Fibroblast of skin of right quadriceps (primary cell): ENCODE measurements at places on chromosomes 1 and 21.

DNA sequence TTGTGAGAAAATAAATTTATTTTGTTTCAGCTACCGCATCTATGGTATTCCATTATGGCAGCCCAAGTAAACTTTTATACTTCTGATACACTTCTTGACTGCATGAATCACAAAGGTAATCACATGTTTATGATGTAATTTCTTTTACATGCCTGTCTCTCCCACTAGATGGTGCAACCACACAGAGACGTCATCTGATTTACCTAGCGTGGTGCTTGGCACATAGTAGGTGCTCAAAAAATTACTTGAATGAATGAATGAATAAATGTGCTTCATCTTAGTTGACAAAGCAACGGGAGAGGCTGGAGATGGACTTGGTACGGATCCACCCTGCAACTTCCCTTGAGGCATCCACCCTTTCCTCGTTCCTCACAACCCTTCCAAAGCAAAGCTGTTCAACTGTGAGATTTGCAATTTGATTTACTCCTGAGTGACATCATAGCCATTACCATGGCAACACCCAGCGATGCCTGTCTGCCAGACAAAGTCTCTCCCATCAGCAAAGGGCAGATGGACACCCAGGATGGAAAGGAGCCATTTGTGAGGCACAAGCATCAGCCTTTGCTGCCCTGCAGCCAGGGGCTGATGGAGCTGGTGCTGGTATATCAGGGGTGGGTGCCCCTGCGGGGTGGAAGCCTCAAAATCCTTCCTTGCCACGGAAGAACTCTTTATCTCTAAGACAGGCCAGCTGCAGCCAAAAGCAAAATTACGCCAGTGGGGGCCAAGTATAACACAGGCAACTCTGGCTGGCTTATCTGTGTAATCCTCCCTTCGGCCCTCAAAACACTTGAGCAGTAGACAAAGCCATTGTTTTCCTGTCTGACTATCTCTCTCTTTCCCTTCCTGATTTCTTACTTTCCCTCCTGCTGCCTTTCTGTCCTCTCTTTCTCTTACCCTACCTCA, 18.9 kb upstream of the VWA5B1 start:
- no peak for DNase-seq

GRCh38 chr1:55055084-55055882, 15.9 kb downstream of the PCSK9 start:
- DNase-seq, result no peak

DNA sequence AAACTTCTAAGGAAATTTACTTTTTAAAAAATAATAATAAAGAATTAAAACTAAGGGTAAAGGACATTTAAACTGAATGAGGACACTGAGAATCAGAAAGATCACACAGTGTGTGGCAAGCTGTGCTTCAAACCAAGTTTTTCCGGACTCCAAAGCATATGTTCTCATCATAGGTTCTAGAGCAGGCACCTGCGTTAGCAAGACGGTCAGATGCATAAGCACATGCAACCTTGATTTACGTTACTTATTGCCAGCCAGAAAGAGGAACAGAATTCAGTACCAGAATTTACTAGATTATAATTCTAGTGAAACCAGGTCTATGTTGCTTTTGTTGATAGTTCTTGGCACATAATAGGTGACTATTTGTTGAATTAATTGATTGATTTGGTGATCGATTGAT, 6.2 kb upstream of the LBR start:
- DNase-seq, result no peak

- DNase-seq, result no peak
These were observed 101.3 kb upstream of the C8B start for GRCh38 chr1:57066980-57067610.

DNA sequence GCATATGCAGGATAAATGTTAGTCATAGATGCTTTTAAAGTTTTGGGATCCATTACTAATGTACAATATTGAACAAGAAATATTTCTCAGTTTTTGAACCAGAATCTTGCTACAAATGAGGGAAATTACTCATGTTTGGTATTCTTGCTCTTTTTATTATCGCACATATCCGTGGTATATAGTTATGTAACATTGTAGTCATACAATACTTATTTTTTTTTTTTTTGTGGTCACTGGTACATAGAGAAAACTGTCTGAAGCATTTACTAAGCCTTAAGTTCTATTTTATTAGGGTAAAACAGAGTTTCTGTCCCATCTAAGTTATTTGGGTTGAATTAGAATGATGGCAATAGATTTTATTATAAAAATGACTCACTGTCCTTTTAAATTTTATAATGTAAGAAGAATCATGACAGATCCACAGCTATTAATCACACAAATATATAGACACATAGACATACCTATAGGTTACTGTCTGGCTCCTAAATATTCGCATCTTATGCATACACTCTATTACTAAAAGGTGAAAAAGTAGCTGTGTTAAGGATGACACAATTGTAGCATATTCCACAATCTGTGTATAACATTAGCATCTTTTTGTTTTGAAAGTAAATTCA, 18.0 kb upstream of the PRKAA2 start:
- peak; percentile 45 for DNase-seq

DNA sequence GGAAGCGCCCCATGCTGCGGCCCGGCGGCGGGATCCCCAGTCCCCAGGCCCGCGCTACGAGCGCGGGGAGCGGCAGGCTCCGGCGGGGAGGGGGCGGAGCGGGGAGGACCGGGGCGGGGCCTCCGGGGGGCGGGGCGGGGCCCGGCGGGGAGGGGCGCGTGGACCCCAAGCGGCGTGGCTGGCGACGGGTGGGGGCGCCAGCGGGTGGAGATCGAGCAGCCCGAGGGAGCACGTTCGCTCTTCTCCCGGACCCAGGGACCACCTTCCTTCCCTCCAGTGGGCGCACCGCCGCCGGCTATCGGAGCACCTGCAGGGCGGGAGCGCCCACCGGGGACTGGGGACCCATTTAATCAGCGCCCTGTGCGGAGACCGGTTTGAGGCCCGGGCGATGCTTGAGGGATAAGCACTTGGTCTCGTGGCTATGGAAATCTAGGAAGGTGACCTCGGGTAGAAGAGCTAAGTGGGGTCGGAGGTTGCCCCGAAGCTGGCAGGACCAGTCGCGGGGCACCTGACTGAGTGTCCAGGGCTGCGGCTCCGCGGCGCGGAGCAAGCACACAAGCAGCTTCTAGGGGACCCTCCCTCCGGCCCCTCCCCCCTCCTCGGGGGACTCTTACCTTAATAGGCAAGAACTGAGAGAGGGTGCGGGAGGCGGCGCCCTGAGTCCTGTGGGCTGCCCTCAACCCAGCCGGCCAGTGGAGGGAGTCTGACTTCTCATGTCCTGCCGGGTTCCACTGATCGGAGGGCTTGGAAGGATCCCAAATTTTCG, at the start of gene TSPAN2:
TSPAN2 (minus strand) TSS at position 84 of the 766 bp plus-strand sequence; CDS start at position 13, 71 bp downstream.
- no peak for DNase-seq

- DNase-seq, result no peak
These were observed 98.0 kb upstream of the DNAH14 start for GRCh38 chr1:224831501-224831900.
